ENCODE measurements at places on chromosomes 7 and 10. TPM values are rescaled to one million over a fixed set of nuclear protein-coding genes. Genes with fewer than 3 reads are reported as not detected.

DNA sequence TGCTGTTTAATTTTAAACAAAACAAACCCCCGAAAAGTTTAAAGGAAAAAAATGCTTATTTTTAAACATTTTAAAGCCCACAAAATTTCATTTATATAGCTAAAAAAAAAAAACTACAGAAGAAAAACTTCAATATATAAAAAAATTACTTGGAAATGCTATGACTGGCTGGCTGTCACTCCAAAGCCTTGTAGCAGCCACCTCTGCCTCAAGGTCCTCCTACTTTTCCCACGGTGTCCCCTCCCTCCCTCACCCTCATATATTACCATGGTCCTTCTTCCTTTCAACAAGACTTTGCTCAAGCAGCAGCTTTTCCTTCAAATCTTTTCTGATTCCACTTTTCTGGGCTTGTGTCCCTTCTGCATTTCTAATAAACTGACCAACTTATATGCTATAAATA lies 122.0 kb downstream of the TPK1 start:
- DNase-seq = no peak

Gene COMTD1
- 20.0 TPM for total RNA-seq

Gene GRM3
- 0.09 TPM for total RNA-seq

GRCh38 chr10:24722131-24722675 lies 1.5 kb downstream of the ARHGAP21 start:
- no peak for DNase-seq

DNA sequence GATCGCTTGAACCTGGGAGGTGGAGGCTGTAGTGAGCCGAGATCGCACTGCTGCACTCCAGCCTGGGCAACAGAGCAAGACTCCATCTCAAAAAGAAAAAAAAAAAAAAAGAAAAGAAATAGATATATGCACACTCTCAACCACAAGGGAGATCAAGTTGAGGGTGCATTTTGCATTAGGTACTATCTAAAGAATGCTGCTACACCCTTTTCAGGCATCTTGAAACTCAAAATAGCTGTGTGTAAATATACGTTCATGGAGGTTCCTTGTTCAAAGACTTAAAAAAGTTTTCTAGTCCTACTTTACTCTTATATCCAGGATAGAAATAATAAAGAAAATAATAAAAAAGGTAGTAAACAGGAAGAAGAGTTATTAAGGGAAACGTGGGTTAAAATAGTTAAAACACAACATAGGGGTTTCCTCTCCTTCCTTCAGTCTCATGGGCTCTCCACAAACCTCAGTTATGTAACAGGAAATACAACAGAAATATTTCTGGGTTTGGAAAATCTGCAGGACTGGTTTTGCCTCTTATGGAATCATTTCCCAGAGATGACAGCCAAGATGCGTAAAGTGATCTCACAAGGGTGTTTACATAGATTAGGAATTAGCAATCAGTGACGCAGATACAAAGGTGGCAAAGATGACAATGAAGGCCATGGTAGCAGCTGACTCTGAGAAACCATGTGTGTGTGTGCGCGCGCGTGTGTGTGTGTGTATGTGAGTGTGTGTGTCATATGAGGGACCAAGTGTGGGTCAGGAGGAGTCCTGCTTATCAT lies 15.1 kb downstream of the STEAP4 start:
- DNase-seq = peak; percentile 73

- DNase-seq = no peak
These were observed 44.9 kb downstream of the MYPN start for GRCh38 chr10:68154211-68154497.

Gene BAMBI
- 19.4 TPM for total RNA-seq

Gene KCP
- total RNA-seq = 5.2 TPM

- DNase-seq = no peak
These were observed 9.0 kb downstream of the OAT start for GRCh38 chr10:124409696-124410095.

Gene CTTNBP2
- total RNA-seq = 10.6 TPM

DNA sequence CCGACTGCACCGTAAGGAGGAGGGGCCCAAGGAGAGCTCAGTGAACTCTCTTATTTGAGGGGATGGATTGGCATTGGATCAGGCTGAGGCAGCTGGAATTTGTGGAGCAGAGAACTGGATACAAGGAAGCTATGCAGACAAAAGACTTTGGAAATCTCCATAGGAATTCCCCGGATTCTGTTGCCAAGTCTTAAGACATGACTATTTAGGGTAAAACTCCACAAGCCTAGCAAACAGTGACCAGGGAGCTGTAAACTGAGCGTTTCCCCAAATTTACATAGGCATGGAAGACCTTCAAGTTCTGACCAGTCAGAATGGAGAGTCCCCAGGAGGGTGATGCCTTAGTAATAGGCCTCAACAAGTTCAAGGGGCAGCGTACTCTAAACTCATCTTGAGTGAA lies 82.5 kb upstream of the PCBD1 start:
- no peak for DNase-seq

DNA sequence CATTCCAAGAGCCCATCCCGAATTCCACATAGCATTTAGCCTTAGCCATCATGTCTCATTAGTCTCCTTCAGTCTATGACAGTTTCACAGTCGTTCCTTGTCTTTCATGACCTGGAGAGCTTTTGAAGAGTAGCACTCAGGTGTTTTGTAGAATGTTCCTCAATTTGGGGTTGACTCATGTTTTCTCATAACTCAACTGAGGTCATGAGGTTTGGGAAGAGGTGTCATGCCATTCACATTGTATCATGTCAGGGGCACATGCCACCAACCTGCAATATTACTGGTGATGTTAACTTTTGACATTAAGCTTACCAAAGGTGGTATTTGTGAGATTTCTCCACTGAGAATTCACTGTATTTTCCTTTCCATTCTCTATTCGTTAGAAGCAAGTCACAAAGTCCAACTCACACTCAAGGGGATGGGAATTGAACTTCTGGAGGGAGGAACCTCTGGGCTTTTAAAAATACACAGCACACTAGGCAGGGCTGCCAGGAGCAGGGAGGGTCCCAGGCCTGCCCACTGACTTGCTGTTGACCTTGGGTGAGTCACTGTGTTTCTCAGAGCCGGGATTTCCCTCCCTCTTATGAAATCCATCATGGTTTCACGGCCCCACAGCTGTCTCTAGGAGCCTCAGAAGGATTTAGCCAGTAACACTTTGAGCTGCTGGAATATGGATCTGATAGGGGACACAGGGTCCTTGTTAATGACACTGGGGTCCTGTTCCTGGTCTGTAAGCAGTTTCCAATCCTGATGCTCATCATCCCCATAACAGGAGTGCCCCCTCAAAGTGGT lies 74.4 kb upstream of the TCF7L2 start:
- DNase-seq = no peak

DNA sequence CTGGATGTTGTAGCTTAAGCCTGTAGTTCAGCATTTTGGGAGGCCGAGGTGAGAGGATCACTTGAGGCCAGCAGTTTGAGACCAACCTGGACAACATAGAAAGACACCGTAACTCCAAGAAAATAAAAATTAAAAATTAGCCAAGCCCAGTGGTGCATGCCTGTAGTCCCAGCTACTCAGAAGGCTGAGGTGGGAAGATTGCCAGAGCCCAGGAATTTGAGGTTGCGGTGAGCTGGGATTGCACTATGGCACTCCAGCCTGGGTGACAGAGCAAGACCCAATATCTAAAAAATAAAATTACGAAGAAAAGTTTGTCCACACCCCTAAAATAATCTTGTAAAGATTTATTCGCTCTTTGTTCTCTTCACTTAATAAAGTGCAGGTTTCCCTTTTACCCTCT lies 951.0 kb downstream of the TYW1 start:
- DNase-seq = no peak

Gene TPST1
- 20.9 TPM for total RNA-seq

GRCh38 chr7:136026209-136026608 lies 49.0 kb upstream of the MTPN start:
- DNase-seq = no peak

DNA sequence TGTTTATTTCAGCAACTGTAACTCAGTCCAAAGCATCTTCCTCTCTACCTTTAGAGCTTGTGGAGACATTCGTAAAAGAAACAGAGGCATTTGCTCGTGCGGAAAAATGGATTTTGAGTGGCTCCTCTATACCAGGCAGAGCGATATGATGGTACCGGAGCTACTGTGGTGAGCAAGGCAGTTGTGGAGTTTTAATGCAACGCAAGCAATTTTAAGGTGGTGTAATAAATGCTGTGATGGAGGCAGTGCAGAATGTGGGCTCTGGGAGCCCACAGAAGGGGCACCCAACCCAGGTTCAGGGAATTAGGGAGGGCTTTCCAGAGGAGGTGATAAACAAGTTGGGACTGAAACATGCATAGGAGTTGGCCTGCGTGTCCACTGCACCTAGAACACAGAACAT lies 149.5 kb downstream of the CDH23 start:
- DNase-seq = no peak

DNA sequence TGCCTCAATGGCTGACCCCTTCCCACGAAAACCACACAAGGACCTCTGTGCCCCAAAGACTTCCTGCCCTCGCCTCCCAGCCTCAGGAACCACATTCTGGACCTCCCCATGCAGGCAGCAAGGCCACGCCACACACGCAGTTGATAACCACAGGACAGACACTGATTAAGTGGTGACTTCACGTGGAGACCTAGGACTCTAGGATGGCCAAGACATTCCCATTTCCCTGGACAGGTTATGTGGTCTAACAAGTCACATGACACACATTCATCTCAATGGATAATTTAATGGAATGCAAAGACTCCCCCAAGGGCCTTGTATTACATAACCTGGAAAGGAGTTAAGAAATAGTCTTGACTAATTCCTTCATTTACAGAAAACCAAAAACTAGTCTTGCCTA lies 110.2 kb downstream of the LARP4B start:
- DNase-seq = no peak

GRCh38 chr7:80637911-80638765 lies at the start of gene CD36:
CD36 (plus strand) TSS chr7:80638642; CDS start chr7:80646741, 8,099 bp downstream.
- DNase-seq = no peak

- DNase-seq = no peak
These were observed 201.2 kb downstream of the KCNMA1 start for GRCh38 chr10:77436257-77436975.

DNA sequence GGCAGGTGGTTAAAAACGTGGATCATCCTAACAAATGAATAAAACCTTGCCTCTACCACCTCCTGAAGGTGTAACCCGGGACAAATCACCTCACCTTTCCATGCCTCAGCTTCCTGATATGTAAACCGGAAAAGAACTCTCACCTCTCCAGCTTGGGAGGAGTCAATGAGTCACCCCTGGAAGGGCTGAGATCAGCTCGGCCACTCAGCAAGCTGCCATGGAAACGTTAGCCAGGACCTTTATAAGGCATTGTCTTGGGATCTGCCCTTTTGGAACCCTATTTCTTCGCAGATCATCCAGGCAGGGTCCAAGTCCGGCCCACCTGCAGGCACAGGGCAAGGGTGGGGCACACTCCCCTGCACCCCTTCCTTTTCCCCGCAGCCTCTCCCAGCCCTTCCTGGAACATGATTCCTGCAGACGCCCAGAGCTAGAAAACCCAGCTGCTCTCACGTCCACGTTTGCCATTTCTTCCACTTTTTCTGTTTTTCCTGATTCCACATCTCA lies 81.6 kb upstream of the PFKP start:
- peak; percentile 74 for DNase-seq

- DNase-seq = no peak
These were observed 32.8 kb downstream of the TMEM130 start for GRCh38 chr7:98836811-98837629.

All from mucosa of gallbladder (tissue), 1 donor.